ENCODE measurements at places on chromosomes 7 and 10. TPM values are rescaled to one million over a fixed set of nuclear protein-coding genes. Genes with fewer than 3 reads are reported as not detected.

GRCh38 chr7:101550641-101551541 lies 78.2 kb downstream of the MYL10 start:
- DNase-seq = no peak

GRCh38 chr7:157610671-157611295 lies 274.0 kb downstream of the DNAJB6 start:
- DNase-seq = no peak

GRCh38 chr10:3868271-3868664 lies 83.3 kb upstream of the KLF6 start:
- no peak for DNase-seq

DNA sequence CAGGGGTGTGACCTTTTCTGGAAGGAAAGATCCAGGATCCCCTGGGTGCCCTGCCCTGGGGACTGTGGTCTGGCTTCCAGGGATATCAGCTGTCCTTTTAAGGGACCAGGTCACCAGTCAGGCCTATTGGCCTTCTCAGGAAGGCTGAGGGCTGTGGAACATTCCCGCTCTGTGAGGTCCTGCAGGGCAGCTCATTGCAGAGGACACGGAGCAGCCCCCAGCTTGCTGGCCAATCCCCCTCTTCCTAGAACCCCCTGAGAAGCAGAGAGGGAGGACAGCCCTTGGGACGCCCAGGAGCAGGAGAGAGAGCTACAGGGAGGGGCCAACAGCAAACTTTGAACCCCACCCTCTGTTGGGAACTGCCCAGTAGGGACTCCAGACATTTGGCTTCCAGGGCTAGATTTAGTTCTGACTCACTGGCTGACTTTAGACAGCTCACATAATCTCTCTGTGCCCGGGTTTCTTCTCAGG lies 67.9 kb upstream of the COL13A1 start:
- DNase-seq = no peak

GRCh38 chr10:98158576-98158975 lies 24.1 kb downstream of the R3HCC1L start:
- no peak for DNase-seq

DNA sequence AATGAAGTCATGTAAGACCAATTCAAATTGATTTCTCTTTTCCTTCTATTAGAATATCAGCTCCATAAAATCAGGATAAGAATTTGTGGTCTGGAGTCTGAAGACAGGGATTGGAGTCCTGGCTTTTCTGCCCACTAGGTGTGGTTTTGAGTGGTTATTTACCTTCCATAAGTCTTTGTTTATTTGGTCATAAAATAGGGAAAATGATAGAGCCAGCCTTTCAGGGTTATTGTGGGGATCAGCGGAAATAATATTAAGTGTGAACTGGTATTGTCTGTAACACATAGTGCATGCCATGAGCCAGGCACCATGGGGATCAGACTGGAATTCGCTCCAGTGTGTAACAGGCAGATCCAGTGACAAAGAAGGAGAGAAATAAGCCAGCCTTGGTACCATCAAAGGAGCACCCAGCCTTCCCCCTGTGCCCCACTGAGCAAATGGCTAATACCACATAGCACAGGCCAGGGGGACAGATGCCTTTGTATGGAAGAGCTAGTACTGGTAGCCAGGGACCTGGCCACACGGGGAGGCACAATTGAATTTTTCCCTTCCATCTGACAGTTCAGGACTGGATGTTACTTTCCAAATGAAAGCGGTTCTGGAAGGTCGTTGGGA lies 509.7 kb upstream of the PODXL start:
- DNase-seq = no peak

DNA sequence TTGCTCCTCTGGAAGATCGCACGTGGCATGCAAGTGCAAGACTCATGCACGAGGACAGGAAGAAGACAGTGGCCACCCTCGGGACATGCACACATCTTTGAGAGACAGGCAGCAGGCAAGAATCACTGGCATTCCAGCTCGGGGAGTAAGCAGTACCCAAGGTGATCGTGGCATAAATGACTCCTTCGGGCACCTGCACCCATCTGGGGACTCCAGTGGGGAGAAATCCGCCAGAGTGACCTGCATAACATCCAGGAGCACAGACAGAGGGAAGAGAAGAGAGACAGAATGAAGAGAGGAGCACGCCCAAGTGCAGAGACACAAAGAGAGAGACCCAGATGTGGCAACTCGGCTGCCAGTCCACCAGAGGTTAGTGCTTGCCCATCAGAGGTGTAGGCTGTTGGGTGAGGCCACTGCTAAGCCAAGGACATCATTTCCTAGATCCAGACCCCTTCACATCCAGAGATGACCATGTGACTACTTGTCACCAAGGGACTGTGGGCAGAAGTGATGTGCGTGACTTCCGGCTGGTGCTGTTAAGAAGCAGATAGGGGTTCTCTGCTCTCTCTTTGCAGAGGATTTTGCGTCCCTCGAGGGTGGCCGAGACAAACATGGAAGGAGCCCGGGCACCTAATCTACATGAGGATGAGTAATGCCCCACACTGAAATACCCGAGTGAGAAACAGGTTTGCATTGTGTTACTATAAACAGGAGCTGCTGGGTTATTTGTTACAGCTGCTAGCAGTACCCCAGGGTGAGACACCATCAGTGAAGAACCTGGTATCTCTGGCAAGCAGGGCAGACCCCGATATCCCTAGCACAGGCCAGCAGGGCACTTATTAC lies 80.6 kb downstream of the VWA2 start:
- no peak for DNase-seq

GRCh38 chr7:80763289-80763688 lies 124.8 kb downstream of the CD36 start:
- DNase-seq = no peak

GRCh38 chr10:120282846-120283492 lies 174.1 kb upstream of the PLPP4 start:
- no peak for DNase-seq

- DNase-seq = no peak
Observed at GRCh38 chr10:104548090-104548489, 93.0 kb upstream of the SORCS3 start.

DNA sequence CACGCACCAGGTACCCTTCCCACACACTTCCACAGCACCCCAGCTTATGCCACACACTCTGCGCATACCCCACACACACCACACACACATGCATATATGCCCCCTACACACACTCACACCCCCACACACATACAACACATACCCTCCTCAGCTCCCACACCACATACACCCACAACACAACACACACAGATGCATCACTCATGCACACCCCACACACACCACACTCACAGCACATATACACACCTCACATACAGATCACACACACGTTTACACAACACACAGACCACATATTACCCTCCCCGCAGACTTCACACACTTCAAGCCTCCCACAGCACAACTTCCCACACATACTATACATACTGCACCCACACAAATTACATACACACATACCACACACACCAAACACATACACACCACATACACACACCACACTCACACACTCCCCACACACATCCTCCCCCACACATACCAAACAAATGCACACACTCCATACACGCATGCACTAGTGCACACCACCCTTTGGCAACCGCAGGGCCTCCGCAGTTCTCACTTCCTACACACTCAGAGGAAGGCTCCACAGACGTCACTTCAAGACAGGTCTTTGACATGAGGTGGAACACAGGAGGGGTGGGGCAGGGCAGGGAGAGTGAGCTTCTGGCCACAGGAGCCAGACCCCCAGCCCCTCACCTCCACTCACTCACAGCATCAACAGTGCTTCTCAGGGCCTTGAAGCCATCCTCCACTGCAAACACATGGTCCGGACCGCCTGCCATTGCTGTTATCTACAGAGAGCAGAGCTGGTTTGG lies 18.5 kb upstream of the ANTXRL start:
- no peak for DNase-seq

DNA sequence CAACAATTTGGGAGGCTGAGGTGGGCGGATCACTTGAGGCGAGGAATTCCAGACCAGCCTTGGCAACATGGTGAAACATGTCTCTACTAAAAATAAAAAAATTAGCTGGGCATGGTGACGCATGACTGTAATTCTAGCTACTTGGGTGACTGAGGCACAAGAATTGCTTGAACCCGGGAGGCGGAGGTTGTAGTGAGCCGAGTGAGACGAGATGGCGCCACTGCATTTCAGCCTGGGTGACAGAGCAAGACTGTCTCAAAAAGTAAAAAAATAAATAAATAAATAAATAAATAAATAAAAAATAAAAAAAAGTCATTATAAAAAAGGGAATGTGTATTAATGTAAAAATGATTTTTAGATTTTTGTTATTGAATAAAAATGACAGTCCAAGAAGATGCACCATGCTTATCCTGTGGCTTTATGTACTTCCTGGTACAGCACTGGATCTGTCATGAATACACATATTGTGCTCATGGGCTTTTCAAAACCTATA lies 658.8 kb upstream of the LRRN3 start:
- DNase-seq = no peak

GRCh38 chr7:4799508-4800268 lies 24.3 kb downstream of the AP5Z1 start:
- no peak for DNase-seq

GRCh38 chr7:76185187-76185896 lies 16.4 kb upstream of the SRRM3 start:
- no peak for DNase-seq

GRCh38 chr10:91000985-91001384 lies 80.1 kb upstream of the ANKRD1 start:
- no peak for DNase-seq

GRCh38 chr7:148260599-148260998 lies 330.0 kb upstream of the C7orf33 start:
- DNase-seq = no peak

GRCh38 chr10:89256340-89256739 lies 4.8 kb upstream of the LIPA start:
- no peak for DNase-seq

GRCh38 chr7:100506356-100506923 lies 22.7 kb downstream of the NYAP1 start:
- no peak for DNase-seq

- no peak for DNase-seq
Observed at GRCh38 chr7:158774952-158775351, 54.4 kb downstream of the ESYT2 start.

GRCh38 chr7:106597014-106597413 lies 63.9 kb downstream of the CCDC71L start:
- no peak for DNase-seq

DNA sequence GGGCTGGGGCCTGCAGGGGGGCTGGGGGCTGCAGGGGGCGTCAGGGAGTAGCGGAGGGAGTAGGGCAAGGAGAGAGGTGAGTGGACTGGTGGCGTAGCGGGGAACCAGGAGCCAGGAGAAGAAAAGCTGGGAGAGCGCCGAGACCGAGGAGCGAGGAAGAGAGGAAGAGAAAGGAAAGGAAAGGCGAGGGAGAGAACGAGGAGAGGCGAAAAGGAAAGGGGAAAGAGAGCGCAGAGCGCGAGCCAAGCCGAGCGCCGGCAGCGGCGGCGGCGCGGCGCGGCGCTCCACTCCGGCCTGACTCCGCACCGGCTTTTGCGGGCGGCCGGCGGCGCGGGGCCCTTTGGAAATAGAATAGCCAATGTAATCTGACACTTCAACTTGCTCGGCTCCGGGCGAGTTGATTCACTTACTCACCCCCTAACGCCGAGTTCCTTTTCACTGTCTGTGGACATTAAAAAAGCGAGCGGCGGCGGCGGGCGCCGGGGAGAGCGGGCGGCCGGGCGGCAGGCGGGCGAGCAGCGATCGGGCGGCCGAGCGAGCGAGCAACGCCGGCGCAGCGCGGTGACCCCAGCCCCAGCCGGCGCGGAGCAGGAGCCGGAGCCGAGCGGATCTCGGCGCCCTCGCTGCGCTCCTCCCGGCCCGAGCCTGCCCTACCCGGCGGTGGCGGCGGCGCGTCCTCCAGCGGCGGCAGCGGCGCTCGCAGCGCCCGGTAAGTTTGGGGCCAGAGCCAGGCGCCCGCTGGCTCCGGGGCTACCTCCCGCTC lies at the start of gene ZMIZ1:
Gene ZMIZ1 (plus strand): TSS at position 405 of the 763 bp plus-strand sequence. CDS start 132,667 bp downstream, outside the sequence.
- DNase-seq = no peak

GRCh38 chr10:70932392-70933196 lies 44.2 kb upstream of the PCBD1 start:
- no peak for DNase-seq

GRCh38 chr10:50362547-50363125 lies 111.3 kb upstream of the ASAH2 start:
- DNase-seq = no peak

GRCh38 chr10:67665491-67665890 lies 30.5 kb downstream of the CTNNA3 start:
- no peak for DNase-seq

PRSS37 gene
- 2.6 TPM for polyA plus RNA-seq

DPP6 gene
- polyA plus RNA-seq = 0.75 TPM

ABCB4 gene
- polyA plus RNA-seq = 1.0 TPM

ANKRD61 gene
- polyA plus RNA-seq = 0.21 TPM

TWNK gene
- 5.9 TPM for polyA plus RNA-seq

LEP gene
- 0.05 TPM for polyA plus RNA-seq

YKT6 gene
- polyA plus RNA-seq = 38.9 TPM

MYO1G gene
- polyA plus RNA-seq = 56.2 TPM

IL2RA gene
- 13.0 TPM for polyA plus RNA-seq

SYT15 gene
- 2.6 TPM for polyA plus RNA-seq

TMEM270 gene
- polyA plus RNA-seq = 0.46 TPM

ATOH7 gene
- polyA plus RNA-seq = 0.16 TPM

CYP2C18 gene
- polyA plus RNA-seq = 0.68 TPM

PTTG1IP2 gene
- polyA plus RNA-seq = not detected

OGA gene
- polyA plus RNA-seq = 154 TPM

GLRX3 gene
- polyA plus RNA-seq = 72.7 TPM
